SK-MEL-5 (cell line): ENCODE measurements at places on chromosomes 7 and 10.

DNA sequence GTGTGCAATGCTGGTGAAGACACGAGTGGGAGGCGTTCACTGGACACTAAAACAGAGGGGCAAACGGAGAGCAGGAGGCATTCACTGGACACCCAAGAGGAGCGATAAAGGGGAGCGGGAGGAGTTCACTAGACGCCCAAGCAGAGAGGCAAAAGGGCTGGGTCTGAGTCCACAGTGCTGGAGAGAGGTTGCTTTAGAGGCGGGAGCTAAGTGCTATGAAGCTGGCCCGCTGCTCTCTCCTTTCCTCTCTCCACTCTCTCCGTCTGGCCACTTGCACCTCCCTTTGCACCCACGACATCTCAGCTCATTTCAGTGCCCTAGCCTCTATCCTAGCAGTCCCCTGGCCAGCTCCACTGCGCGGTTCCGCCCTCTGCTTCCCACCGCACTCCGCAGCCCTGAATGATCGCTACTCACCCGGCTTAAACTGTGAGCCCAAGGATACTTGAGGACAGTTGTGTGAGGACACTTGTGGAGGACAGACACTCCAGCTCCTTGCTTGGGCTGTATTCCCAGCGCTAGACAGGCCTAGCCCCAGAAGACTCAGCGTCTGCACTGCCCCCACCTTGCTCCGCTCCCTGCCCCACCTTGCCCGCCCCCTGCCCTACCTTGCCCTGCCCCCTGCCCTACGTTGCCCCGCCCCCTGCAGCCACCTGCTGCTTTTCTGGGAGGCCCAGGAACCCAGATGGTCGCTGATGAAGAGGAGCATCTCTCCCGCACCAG, 78.8 kb upstream of the CPXM2 start:
- no peak for DNase-seq

GRCh38 chr10:79605308-79605707, 5.4 kb upstream of the SFTPA1 start:
- no peak for DNase-seq

DNA sequence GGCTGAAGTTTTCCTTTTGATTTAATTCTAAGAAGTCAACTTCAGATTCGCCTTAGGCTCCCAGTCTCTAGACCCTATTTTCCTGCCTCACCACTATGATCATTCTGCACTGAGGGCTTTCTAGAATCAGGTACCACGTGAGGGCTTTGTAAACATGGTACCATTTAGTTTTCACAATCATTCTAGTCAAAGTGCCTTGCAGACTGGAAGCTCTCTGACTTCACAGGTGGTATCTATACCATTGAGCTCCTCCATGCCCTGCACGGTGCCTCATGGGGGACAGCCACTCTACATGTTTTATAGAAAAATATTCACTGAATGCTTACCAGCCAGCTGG, 106.5 kb downstream of the ABLIM1 start:
- DNase-seq = no peak

- DNase-seq = no peak
Observed at GRCh38 chr7:108441392-108441955, 14.8 kb downstream of the NRCAM start.

GRCh38 chr7:150852371-150852905, at the start of gene AOC1:
Gene AOC1, plus strand, starts transcription at chr7:150852517. Its CDS starts 3,954 bp downstream, at chr7:150856471.
- DNase-seq = no peak

GRCh38 chr7:115145512-115145911, 223.6 kb downstream of the MDFIC start:
- no peak for DNase-seq

GRCh38 chr7:15218261-15218660, 315.7 kb upstream of the DGKB start:
- no peak for DNase-seq

GRCh38 chr10:103564116-103564501, 70.6 kb downstream of the NEURL1 start:
- no peak for DNase-seq

- DNase-seq = no peak
Observed at GRCh38 chr7:140537750-140538482, 58.6 kb upstream of the MKRN1 start.

DNA sequence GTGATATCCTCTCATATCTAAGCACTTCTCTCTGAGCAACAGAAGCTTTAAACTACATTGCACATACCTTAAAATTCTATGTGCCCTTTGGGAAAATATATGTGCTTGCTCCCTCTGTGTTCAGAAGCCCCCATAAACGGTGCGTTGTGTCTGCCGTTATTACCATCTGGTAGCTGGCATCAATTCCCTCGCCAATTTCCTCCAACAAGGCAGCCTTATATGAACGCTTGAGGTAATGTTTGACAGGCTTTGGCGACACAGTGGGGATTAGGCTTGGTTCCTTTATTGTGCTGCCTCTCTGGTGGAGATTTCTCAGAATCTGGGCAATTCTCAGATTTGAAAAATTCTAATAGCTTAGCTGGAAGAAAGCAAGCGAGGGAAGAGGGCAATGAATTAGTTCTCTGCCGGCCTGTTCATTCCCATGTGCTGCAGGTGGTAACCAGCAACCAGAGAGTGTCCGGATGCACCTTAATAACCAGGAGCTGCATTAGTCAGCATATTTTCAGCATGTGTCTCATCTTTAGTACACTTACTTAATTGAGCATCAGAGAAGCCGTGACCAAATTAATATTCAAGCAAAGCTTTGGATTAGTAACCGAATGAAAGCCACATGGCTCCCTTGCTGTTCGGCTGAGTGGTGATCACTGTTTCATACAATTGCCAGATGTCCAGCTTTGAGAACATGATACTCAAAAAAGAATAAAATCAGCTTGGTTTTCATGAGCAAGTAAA, 7.3 kb upstream of the PPP1R17 start:
- no peak for DNase-seq

DNA sequence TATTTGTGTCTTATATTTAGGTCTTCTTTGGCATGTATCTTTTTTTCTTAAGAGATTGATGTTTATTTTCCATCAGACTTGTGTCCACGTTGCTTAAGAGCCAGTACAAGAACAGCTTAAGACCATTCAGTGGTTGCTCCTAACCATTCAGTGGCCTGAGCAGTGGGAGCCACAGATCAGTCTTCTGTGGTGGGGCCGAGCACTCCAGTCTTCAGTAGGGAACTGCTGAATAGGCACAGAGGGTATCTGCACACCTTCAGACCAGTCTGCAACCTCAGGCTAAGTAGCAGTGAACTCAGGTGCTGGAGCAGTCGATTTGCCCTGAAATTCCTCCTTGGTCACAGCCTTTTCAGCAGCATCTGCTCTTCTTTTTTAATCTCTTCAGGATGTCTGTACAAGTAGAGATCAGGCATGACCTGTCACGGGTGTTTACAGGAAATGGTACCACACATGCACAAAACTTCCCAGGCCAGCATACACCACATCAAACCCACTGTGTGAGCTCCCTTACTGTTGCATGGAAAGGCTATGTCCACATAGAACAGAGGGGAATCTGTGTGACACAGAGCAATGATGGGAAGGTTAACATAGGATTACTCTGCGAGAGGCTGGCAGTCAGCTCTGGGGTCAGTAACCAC, 51.5 kb downstream of the FAM107B start:
- DNase-seq = no peak

- no peak for DNase-seq
Observed at GRCh38 chr10:69214666-69215131, 5.4 kb upstream of the HKDC1 start.

- DNase-seq = no peak
Observed at GRCh38 chr10:12504176-12504575, 154.8 kb downstream of the CAMK1D start.

- peak; percentile 54 for DNase-seq
Observed at GRCh38 chr10:98555021-98555619, 108.4 kb upstream of the HPS1 start.

- no peak for DNase-seq
Observed at GRCh38 chr10:110176141-110177030, 31.0 kb upstream of the MXI1 start.

DNA sequence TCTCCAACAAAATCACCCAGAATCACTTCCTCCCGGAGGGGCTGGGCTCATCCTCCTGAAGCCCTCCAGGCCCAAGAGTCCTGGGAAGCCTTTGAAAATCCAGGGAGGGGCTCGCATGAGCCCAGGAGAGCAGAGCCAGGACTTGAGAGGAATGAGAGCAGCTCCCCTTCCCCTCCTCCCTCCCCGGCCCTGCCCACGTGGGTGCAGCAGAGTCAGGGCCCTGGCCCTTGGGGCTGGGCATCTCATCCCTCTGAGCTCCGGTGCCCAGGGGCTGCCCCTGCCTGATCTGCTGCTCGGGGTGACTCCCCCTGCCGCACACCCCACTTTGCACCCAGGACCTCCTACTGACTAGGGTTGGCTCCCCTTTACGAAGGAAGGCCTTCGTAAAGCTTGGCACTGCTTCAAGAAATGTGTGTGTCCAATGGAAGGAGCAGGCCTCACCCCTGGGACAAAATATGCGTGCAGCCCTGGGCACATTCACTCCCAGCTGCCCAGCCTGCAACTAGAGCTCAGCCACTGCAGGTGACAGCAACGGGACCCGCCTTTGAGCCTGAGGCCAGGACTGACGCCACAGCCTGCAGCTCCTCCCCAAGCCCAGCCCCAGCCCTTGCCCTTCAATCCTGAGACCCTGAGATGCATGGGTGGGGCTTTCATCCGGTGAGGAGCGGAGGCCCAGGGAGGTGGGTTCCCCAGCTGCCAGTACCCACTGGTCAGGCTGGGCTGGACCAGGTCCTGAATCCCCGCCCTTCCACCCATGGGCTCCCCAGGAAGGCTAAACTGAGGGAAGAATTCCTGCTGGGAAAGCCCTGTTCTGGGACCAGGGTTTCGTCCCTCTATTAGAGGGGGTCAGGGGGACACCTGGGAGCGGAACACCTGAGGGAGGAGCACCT, 21.8 kb downstream of the PWWP2B start:
- no peak for DNase-seq

DNA sequence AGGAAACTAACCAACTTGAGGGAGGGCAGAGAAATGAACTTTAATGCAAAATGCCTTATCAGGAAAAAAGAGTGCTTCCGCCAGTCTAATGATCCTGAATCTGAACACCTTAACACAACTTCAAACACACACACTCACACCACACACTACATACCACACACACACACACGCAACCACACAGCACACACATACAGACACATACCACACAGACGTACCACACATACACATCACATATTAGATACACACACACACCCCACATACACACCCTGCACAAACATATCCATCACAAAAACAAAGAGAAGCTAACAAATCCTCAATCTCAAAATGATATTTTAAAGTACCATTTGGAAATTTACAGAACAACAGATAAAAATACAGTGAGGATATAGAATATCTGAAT, 175.5 kb downstream of the SFMBT2 start:
- no peak for DNase-seq

GRCh38 chr7:117119192-117119924, 166.1 kb downstream of the ST7 start:
- peak; percentile 94 for DNase-seq

DNA sequence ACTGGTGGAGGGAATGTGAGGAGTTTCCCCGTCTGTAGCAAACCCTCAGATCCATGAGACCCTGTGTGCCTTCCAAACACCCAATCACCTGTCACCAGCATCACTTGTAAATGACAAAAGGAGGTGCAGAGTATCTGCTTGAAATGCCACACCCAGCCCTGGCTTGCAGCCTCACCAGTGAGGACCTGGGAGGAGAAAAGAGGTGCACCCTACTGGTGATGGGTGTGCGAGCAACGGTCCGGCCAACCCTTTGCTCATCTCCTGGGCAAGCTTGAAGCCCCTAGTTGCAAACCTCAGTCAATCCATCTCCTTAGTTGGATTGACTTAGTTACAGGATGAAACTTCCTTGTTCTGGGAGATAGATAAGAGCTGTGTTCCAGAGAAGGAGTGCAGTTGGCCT, 62.4 kb upstream of the WAPL start:
- DNase-seq = no peak

- DNase-seq = no peak
Observed at GRCh38 chr10:80055760-80056159, 22.7 kb upstream of the TMEM254 start.

DNA sequence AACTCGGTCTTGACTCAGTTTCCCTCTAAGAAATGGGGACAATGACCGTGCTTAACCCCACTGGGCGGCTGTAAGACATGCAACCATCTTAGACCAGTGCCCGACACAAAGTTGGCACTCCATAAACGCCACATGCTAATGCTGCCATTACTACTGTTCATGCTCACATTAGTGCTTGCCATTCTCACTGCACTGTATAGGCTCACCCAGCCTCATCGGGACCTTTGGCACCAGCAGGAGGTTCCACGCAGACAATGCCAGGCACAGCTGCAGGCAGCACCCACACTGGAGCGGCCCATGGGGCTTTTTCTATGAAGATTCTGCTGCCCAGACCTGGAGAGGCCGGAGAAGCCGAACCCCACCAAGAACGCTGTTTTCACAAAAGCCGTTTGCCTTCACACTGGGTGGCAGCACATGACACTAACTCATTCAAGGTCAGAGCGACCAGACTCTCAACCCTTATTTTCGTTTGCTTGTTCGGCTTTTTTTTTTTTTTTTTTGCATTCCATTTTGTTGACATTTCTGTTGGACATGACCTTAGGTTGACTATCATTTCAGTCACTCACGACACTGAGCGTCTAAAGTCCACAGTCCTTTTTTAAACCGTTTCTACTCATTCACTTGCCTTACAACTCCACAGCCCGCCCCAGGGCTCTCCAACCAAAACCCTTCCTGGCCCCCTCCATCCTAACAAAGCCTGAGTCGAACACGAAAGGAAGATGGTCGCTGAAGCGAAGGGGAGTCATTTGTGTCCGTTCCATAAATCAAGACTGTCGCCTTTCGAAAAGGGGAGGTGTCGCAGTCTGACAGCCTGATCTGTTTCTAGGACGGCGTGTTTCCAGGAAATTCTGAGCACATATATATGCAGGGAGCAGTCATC, 124.4 kb upstream of the RNF32 start:
- no peak for DNase-seq

- DNase-seq = no peak
Observed at GRCh38 chr10:75013007-75013406, 98.4 kb upstream of the SAMD8 start.

DNA sequence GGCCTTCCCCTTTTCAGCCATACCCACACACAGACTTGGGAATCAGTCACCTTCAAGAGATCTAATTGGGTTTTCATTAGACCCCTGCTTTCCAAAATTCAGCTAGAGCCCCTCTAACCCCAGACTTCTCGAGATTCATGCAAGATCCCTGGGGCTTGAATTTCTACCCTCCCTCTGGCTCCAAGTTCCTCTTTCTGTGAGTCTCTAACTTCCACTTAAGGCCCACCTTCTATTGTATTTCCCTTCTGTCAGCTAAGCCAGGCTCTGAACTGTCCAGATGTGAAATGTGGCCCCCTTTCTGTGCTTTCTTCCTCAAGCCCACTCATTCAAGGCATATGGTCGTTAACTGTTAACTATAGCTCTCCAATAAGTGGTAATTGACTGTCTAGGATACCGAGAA, 132.2 kb downstream of the ZNF365 start:
- no peak for DNase-seq

DNA sequence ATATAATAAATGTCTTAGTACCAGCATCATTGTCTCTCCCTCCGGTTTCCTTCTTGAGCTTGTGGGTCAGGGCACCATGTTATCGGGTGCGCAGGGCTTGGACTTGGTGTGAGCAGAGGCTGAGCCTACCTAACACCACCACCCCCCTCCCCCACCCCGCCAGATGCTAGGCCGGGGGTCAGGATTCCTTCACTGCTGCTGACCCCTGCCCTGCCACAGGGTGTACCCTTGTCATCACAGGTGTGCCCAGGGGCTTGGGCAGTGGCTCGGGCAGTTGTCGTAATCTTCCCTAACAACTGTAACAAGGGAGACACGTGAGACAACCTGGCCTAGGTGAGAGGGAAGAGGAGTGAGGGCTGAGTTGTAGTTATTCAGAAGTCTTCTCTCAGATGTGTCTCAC, 12.6 kb upstream of the NFKB2 start:
- DNase-seq = no peak

GRCh38 chr7:28889290-28889689, 68.8 kb downstream of the TRIL start:
- DNase-seq = no peak

GRCh38 chr7:111240371-111240770, 149.4 kb downstream of the LRRN3 start:
- no peak for DNase-seq
